ENCODE measurements at places on chromosomes 16 and 17. TPM values are rescaled to one million over a fixed set of nuclear protein-coding genes. Genes with fewer than 3 reads are reported as not detected.

AANAT gene
- not detected for total RNA-seq

IGF2BP1 gene
- total RNA-seq, result not detected

SBK1 gene
- total RNA-seq, result 0.78 TPM

- no peak overlapping the region for H3K4me3 ChIP-seq
- no peaks in the 10 kb centered on the region for H3K4me1 ChIP-seq
- H3K36me3 ChIP-seq, result peaks cover 43% of the 10 kb centered on the region
- H3K27ac ChIP-seq, result no peak overlapping the region
- DNase-seq, result no peak
Observed at GRCh38 chr16:411576-412265, 10.0 kb downstream of the DECR2 start.

DNA sequence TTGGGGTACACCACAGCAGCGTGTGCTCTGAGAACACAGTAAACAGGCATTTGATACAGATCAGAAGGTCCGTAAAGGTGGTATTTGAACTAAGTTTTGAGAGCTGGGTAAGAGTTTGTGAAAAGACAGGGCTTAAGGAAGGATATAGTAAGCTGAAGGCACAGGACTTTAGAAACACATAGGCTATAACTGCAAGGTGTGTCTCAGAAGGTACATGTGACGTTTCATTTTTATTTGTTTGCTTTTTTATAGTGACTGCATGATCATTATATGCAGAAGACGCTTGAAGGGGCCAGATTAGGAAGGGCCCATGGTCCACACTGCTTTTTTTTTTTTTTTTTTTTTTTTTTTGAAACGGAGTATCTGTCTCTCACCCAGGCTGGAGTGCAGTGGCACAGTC lies 644.6 kb downstream of the WWOX start:
- H3K4me3 ChIP-seq, result no peak overlapping the region
- H3K27me3 ChIP-seq, result no peaks in the 10 kb centered on the region
- H3K36me3 ChIP-seq, result no peaks in the 10 kb centered on the region
- no peaks in the 10 kb centered on the region for H3K4me1 ChIP-seq
- H3K27ac ChIP-seq, result no peak overlapping the region

DNA sequence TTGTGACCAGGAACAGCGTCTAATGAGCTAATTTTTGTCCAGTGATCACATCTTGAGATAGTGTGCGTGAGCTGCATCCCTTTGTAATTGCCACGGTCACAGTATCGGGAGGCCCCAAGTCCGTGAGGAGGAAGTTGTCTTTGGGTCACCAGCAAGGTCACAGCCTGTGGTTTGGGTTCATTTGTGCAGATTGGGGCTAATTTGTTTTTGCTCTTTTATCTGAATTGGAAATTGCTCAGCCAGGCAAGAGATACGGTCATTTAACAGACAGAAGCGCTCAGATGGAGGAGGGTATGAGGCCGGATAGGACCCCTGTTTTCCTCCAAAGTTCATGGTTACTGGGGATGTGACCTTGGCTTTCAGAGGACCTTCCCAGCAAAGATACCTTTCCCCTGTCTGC lies 174.1 kb downstream of the SNX29 start:
- H3K4me1 ChIP-seq, result no peaks in the 10 kb centered on the region
- no peak overlapping the region for H3K27ac ChIP-seq
- no peaks in the 10 kb centered on the region for H3K27me3 ChIP-seq
- DNase-seq, result no peak
- H3K36me3 ChIP-seq, result peaks cover 8% of the 10 kb centered on the region

DNA sequence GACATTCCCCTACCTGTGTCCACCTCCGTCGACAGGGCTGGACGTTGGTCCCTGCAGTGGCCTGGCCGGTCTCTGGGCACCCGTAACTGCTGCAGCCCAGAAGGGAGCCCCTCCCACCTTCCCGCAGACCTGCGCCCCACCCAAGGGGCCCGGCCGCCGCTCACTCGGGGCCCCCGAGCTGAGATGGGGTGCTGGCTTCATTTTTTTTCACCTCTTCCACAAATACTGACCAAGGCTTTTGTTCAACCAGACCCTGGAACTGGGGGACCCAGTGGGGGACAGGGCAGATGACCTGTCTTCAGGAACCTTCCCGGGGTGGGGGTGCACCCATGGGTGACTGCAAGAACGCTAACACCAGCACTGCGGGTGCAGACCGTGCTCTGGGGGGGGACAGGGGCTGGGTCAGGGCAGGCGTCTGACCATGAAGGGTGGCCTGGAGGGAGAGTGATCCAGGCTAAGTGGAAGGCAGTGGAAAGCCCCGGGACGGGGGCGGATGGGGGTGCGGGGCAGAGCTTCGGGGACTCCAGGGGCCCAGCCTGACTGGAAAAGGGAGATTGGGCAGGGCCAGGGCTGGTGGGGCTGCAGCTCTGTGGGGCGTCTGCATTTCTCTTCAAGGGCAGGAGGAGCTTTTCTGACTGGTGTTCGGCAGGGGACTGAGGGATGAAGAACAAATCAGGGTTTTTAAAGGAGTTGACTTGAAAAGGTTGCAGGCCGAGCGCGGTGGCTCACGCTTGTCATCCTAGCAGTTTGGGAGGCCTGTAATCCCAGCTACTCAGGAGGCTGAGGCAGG lies 42.3 kb downstream of the SLC7A5 start:
- no peak overlapping the region for H3K4me3 ChIP-seq
- no peaks in the 10 kb centered on the region for H3K4me1 ChIP-seq
- peaks cover 17% of the 10 kb centered on the region for H3K36me3 ChIP-seq
- no peak overlapping the region for H3K27ac ChIP-seq
- DNase-seq, result no peak
- H3K27me3 ChIP-seq, result peaks cover 31% of the 10 kb centered on the region

GRCh38 chr16:4591191-4591590 lies 23.5 kb downstream of the UBALD1 start:
- DNase-seq, result no peak
- H3K4me1 ChIP-seq, result no peaks in the 10 kb centered on the region
